ENCODE measurements at places on chromosomes 2 and 18.
A peak's percentile ranks its signal among the peaks of the same experiment; 100 is the strongest.

DNA sequence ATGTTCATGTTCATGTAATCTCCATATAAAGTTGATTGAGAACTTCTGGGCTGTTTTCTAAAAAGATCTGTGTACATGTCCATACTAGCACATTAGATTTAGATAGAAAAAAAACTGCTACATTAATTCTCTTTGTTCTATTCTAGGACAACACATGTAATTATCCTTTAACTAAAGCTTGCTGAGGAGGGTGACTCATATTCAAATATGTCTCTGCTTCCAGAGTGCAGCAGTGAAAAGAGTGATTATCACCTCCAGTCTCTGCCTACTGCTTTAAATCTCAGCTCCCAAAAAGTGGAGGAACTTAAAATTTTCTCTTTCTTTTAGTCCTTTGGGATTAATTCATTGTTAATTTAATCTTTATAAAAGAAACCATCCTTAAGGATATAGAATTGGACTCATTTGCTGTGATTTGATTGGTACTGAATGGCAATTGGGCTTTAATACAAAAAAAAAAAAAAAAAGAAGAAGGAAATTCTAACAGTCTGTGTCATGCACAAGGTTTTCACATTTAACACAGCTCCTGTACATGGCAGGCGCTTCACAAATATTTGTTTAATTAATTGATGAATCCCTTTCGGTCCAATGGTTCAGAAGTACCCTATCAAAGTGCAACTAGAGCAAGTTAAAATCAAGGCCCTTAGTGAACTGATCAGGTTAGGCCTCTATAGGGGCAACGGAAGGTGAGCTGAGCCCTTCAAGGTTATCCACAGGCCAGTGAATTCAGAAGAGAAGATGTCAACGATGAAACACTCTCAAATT, 214.0 kb upstream of the KCNJ3 start:
- no peak overlapping the region for H3K27ac ChIP-seq
- H3K4me1 ChIP-seq = no peaks in the 10 kb centered on the region
- no peaks in the 10 kb centered on the region for H3K27me3 ChIP-seq
- no peaks in the 10 kb centered on the region for H3K36me3 ChIP-seq
- no peak overlapping the region for H3K4me3 ChIP-seq

DNA sequence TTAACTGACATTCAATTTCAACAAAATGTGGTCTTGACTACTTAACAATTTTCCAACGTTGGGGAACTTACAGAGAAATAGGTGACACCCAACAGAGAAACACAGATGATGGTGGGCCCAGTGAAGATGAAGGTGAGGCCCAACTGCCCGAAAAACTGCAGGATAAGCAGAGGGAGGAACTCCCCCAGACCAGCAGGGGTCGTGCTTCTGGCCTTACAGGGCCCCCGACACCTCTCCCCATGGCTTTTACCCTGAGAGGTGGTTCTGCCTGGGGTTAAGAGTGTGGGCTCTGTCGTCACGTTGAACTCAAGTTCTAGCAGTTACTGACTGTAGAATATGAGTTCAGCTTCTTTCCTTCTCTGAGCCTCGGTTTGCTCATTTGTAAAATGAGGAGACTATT, 119.5 kb upstream of the SMIM21 start:
- H3K27me3 ChIP-seq = no peaks in the 10 kb centered on the region
- H3K36me3 ChIP-seq = no peaks in the 10 kb centered on the region
- H3K4me3 ChIP-seq = no peak overlapping the region
- no peak overlapping the region for H3K27ac ChIP-seq

DNA sequence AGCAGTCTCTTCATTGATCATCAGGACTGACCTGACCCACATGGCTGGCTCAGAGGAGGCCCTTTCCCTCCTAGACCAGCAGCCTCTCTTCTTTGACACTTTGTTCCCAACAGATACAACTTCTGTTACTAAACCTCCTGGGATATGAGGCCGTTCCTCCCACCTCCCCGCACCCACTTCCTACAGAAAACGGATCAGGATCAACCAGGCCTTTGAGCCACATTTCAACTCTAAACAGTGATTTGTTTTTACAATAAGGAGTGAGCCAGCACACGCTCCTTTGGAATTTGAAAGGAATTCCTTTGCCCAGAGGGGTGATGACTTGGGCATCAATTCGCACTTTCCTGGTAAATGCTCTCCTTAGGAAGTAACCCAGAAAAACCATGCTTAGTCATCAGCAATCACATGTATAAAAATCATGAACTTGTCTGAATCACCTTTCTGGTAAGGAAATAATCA, 180.4 kb downstream of the FAM124B start:
- H3K27ac ChIP-seq = no peak overlapping the region
- H3K27me3 ChIP-seq = no peaks in the 10 kb centered on the region
- H3K36me3 ChIP-seq = no peaks in the 10 kb centered on the region
- no peak overlapping the region for H3K4me3 ChIP-seq
- H3K4me1 ChIP-seq = no peaks in the 10 kb centered on the region

GRCh38 chr18:77369644-77370043, 120.0 kb downstream of the GALR1 start:
- H3K36me3 ChIP-seq = no peaks in the 10 kb centered on the region
- DNase-seq = no peak
- no peaks in the 10 kb centered on the region for H3K27me3 ChIP-seq
- no peak overlapping the region for H3K27ac ChIP-seq
- no peak overlapping the region for H3K4me3 ChIP-seq

GRCh38 chr2:82124629-82125028, 1820.1 kb upstream of the LRRTM1 start:
- H3K4me1 ChIP-seq = no peaks in the 10 kb centered on the region
- no peaks in the 10 kb centered on the region for H3K36me3 ChIP-seq
- H3K4me3 ChIP-seq = no peak overlapping the region
- no peaks in the 10 kb centered on the region for H3K27me3 ChIP-seq
- no peak overlapping the region for H3K27ac ChIP-seq
- DNase-seq = no peak

- H3K27me3 ChIP-seq = no peaks in the 10 kb centered on the region
- no peak overlapping the region for H3K4me3 ChIP-seq
- H3K36me3 ChIP-seq = peaks cover 4% of the 10 kb centered on the region
- no peak for DNase-seq
- no peak overlapping the region for H3K27ac ChIP-seq
Measured at GRCh38 chr2:42249887-42250286, 80.7 kb downstream of the EML4 start.

DNA sequence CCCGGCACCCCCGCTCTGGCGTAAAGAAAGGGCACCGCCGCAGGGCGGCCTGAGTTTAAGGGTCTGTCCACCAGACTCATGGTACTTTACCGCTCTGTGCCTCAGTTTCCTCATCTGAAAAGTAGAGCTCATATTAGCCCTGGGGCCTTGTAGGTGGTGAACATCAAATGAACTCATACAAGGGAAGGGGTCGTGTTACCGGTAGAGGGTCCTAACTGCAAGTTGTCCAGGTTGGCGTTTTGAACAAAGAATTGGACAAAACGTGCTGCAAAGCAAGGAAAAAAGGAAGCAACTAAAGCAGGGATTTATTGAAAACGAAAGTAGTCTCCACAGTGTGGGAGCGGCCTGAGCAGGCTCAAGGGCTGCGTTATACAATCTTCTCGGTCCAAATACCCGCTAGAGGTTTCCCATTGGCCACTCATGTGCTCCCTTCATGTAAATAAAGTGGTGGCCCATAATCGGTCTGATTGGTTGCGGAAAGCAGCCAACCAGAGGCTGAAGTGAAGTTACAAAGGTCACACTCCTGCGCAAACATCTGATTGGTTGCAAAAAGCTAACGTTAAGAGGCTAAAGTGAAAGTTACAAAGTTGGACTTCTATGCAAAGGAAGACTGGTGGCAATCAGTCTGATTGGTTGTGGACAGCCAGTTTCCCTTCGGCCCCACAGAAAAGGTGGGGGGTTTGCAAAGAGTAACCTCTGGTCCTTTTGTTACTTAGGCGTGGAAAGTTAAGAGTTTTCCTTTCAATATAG, 80.7 kb upstream of the LDLRAD4 start:
- H3K27ac ChIP-seq = peak overlapping the region; percentile 38
- H3K4me1 ChIP-seq = peaks cover 12% of the 10 kb centered on the region
- H3K36me3 ChIP-seq = no peaks in the 10 kb centered on the region
- no peaks in the 10 kb centered on the region for H3K27me3 ChIP-seq
- DNase-seq = peak; percentile 77

DNA sequence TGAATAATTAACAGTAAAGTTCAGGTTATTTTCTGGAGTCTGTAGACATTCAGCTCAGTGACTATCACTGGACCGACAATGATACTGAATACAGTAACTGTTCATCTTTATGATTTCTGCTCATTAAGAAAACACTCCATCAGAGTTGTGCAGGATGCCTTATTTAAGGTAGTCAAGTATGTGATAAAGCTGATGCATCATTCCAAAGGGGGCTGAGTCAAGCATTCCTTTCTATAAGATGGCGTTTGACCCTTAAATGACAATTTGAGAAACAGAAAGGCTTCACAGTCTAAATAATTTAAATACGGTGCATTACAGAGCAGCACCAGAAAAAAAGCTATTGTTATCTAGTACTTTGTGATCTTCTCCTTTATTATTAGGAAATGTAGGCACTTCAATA, 131.1 kb downstream of the CDH2 start:
- no peaks in the 10 kb centered on the region for H3K27me3 ChIP-seq
- no peak overlapping the region for H3K27ac ChIP-seq
- H3K4me1 ChIP-seq = no peaks in the 10 kb centered on the region

GRCh38 chr2:20217041-20217970, 7.6 kb downstream of the SDC1 start:
- no peak for DNase-seq
- H3K4me3 ChIP-seq = no peak overlapping the region
- no peaks in the 10 kb centered on the region for H3K27me3 ChIP-seq
- peaks cover 52% of the 10 kb centered on the region for H3K4me1 ChIP-seq
- H3K27ac ChIP-seq = peak overlapping the region; percentile 22

DNA sequence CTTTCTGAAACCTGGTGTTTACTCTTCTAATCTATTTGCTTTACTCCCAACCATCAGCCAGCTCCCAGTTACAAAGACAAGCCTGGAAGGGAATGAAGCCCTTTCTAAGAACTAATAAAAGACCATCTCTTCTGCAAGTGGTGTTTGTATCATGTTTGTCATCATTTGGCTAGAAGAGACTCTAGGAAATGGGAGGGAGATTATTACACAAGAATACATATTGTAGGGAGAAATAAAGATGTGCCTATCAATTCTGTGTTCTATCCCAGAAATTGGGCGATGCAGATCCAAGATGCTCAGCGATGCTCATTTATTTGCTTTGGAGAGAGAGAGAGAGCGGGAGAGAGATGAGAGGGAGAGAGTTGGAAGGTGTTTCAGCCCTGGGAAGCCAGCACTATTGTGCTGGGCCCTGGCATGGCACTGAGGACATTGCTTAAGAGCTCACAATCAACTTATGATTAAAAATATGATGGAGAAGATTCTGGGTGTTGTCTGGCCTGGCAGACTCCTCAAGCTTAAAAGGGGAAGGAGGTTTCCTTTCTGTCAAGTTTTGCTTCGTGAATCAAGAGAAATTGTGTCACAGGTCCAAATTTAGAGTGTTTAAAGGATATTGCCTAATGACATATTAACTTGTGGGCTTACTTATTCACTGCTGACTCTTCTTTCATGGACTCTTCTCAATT, 41.8 kb upstream of the AFF3 start:
- DNase-seq = no peak
- no peaks in the 10 kb centered on the region for H3K36me3 ChIP-seq
- no peaks in the 10 kb centered on the region for H3K4me1 ChIP-seq
- H3K4me3 ChIP-seq = no peak overlapping the region
- peaks cover 6% of the 10 kb centered on the region for H3K27me3 ChIP-seq
- no peak overlapping the region for H3K27ac ChIP-seq

- no peak for DNase-seq
- H3K4me3 ChIP-seq = no peak overlapping the region
- no peaks in the 10 kb centered on the region for H3K4me1 ChIP-seq
- no peaks in the 10 kb centered on the region for H3K36me3 ChIP-seq
- no peaks in the 10 kb centered on the region for H3K27me3 ChIP-seq
Measured at GRCh38 chr2:128446874-128447537, 128.3 kb upstream of the HS6ST1 start.

- no peak for DNase-seq
- no peak overlapping the region for H3K4me3 ChIP-seq
- H3K27ac ChIP-seq = no peak overlapping the region
- no peaks in the 10 kb centered on the region for H3K4me1 ChIP-seq
- H3K36me3 ChIP-seq = no peaks in the 10 kb centered on the region
Measured at GRCh38 chr18:5532066-5532465, 11.7 kb downstream of the EPB41L3 start.

DNA sequence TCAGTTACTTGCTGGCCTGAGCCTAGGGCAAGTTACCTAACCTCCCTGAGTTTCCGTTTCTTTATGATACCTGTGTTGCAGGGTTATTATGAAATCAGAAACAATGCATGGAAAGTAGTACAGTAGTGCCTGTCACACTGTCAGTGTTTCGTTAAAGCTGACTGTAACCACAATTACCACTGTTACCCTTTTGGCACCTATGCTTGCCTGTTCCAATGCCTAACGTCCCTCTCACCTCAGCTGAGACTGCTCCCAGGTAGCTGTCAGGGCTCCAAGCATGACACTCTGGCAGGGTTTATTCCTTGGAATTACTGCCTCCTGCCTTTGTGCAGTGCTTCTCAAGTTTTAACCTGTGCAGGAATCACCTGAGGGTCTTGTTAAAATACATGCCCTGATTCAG, 135.2 kb upstream of the RBMS1 start:
- no peak overlapping the region for H3K27ac ChIP-seq
- no peak for DNase-seq
- no peaks in the 10 kb centered on the region for H3K27me3 ChIP-seq
- H3K4me1 ChIP-seq = no peaks in the 10 kb centered on the region
- no peak overlapping the region for H3K4me3 ChIP-seq

DNA sequence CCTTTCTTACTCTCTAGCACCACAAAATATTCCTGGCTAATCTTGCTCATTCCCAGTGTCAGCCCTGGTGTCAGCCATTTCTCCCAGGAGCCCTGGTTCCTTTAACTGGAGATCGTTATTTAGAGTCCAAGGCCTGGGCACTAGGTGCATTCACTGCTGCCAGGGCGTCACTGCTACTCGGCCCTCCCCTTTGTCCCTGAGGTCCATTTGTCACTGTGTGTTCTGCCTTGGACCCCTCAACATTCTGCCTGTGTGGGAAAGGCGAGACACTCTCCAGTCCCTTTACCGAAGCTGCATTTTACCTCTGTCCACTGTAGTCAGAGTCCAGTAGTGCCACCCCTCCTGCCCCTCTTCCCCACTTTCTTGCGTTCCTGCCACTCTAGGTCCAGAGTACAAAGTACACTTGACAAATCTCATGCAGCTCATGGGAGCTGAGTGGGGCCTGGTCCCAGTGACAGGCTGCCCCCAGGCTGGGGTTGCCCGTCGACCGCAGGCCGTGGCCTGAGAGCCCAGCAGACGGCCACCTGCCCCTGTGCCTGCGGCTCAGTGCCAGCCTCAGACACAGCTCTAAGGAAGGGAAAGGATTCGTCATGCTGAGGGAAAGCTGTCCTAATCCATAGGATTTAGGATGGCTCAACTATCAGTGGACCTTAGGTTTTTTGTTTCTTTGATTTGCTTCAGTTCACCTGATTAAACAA, 52.1 kb downstream of the COPS8 start:
- no peaks in the 10 kb centered on the region for H3K4me1 ChIP-seq
- no peaks in the 10 kb centered on the region for H3K36me3 ChIP-seq

GRCh38 chr18:46073474-46074331, 1.6 kb upstream of the PSTPIP2 start:
- H3K4me3 ChIP-seq = no peak overlapping the region
- peaks cover 14% of the 10 kb centered on the region for H3K4me1 ChIP-seq
- no peaks in the 10 kb centered on the region for H3K27me3 ChIP-seq
- no peak overlapping the region for H3K27ac ChIP-seq

All from GM12878 (cell line).